Natural killer cell treated with Interleukin-12 subunit alpha and Interleukin-12 subunit beta and Interleukin-15 and Interleukin-18, amount 100 ng/mL, for 72 hours (primary cell): ENCODE measurements at places on chromosomes 12 and 14.
A peak's percentile ranks its signal among the peaks of the same experiment; 100 is the strongest.

DNA sequence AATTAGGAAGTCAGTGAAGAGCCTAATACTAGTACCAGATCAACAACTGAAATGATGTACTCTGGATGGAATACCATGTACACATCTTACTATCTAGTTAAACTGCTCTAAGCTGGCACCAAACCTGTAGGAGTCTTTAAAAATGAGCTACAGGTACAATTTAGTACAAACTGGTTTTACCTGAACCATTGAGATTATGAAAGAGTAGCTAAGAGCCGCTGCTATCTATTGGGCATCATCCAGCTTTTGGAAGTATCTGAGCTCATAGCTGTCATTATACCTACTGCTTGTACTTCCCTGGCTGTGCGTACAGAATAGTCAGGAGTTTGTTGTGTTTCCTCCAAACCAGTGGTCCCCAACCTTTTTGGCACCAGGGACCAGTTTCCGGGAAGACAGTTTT lies 12.4 kb downstream of the TBC1D30 start:
- no peak for DNase-seq

DNA sequence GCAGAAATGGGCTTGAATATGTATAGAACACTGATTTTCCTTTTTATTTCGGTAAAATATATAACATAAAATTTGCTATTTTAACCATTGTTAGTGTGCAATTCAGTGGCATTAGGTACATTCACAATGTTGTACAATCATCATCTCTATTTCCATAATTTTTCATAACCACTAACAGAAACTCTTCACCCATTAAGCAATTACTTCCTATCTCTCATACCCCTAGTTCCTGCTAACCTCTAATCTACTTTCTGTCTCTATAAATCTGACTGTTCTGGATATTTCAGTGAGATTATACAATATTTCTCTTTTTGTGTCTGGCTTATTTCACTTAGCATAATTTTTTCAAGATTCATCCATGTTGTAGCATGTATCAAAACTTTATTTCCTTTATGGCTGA lies 8.9 kb upstream of the RNF212B start:
- no peak for DNase-seq

DNA sequence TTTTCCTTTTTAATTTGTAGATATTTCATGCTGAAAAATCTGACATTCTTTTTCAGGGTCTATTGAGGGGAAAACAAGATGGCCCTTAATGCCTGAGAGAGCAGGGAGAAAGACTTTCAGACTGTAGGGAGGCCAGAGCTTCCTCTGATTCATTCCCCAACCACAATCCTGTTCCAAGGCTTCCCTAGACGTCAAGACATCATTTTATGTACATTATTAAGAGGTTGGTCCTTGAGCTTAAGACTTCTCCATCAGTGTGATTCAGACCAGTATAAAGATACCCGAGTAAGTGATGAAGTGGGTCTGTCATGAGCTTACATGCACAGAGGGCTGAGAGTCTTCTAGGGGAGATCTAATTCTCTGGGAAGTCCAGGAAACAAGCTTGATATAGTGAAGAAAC lies 57.3 kb downstream of the AVPR1A start:
- no peak for DNase-seq

DNA sequence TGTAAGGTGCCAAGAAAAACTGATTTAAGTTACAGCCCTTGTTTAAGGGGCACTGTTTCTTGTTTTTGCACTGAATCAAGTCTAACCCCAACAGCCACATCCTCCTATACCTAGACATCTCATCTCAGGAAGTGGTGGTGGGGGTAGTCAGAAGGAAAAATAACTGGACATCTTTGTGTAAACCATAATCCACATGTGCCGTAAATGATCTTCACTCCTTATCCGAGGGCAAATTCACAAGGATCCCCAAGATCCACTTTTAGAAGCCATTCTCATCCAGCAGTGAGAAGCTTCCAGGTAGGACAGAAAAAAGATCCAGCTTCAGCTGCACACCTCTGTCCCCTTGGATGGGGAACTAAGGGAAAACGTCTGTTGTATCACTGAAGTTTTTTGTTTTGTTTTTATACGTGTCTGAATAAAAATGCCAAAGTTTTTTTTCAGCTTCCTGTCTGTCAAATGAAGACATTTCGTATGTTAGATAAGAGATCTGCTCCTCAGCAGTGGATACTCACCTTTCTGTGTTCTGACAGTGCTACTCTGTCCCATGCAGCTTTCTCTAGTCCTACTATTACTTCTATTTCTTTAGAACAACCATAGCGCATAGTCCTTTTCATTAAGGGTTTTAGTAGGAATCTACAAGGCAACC lies 1.2 kb upstream of the PA2G4 start:
- DNase-seq = peak; percentile 61

DNA sequence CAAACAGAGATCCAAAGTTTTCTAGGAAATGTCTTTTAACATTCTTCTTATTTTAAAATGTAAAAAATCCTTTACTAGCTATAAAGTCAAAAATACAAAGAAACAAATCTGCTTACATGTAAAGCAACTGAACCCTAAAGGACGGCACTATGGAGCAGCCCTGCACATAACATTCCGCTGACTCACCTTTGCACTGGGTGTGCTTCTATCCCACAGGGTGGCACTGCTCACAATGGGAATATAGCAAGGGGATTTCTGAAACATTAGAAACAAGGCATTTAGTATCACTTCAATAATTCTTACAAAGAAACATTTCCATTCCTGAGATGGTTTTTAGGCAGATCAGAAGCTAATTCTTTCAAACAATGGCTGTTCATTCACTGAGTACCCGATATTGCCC lies 94.3 kb downstream of the C12orf42 start:
- DNase-seq = no peak

- no peak for DNase-seq
Measured at GRCh38 chr12:24928131-24928530, 20.8 kb downstream of the BCAT1 start.

- DNase-seq = no peak
Measured at GRCh38 chr12:132384916-132385774, 55.8 kb upstream of the GALNT9 start.

DNA sequence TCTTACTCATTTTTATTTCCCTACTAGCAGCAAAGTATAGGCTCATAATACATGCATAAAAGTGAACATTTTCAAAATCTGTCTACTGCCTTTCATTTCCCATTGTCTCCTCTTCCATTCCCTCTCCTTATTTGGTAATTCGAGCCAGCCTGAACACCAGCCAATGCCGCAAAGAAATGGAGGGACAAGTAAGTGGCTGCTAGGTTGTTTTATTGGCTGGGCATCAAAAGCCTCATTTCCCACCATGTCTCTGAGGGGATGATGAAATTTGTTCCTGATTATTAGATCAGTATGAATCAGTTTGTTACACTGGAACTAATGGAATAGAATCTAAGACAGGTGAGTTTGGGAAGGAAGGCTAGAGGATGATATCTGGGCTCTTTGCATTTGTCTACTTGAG lies 143.5 kb downstream of the KCNA5 start:
- no peak for DNase-seq

- no peak for DNase-seq
Measured at GRCh38 chr12:41123871-41124270, 64.2 kb upstream of the PDZRN4 start.

DNA sequence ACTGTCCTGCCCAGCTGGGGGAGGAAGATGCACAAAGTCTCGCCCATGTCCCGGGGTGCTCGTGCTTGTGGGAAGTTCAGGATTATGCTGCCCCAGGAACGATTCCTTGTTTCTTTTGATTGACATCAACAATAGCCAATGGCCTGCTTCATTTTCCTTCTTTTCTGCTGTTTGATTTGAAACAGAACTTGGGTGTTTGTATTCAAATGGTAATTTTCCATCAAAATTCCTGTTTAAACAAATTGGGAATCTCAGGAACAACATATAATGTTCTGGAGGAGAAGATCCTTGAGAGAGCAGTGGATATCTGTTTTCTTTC lies 97.4 kb downstream of the ADGRD1 start:
- no peak for DNase-seq

DNA sequence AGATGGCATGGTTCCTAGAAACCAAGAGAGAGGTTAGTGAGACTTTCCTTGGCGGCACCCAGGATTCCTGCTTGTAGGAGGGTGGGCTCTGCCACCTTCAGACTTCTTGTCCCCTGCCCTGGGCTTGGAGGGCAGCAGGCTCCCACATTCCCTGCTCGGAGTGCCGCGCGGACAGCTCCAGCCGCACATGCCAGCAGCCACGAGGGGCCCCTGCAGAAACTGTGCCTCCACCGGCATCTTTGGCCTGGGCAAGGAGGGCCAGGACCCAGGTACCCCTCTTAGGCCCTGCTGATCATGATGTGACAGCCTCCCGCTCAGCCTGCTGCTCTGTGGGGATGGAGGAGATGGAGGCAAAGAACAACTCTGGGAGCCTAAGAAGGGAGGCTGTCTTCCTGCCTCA lies 62.3 kb downstream of the PRIMA1 start:
- no peak for DNase-seq

DNA sequence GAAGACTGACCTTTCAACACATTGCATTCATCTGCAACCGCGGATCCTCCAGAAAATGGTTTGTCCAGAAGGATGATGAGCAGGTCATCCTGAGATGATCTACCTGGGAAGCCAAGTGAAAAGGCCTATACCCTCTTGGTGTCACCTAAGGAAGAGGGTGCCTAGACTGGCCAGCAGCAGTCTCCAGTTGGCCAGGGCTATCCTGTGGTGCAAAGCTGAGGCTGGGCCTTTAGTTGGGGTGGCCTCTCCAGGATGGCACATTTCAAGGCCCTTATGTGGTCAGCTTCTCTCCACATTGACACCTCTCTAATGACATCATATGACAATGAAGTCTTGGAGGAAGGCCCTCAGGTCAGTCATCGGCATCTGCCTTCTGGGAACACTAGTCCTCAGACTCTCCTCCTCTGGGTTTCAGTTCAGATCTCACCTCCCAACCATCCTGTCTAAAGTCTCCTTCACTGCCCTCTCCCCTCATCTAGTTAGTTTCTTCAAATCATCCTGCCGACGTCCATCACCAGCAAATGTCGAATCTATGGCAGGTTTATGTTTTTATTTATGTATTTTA lies 3.3 kb upstream of the SLC22A17 start:
- DNase-seq = peak; percentile 5

DNA sequence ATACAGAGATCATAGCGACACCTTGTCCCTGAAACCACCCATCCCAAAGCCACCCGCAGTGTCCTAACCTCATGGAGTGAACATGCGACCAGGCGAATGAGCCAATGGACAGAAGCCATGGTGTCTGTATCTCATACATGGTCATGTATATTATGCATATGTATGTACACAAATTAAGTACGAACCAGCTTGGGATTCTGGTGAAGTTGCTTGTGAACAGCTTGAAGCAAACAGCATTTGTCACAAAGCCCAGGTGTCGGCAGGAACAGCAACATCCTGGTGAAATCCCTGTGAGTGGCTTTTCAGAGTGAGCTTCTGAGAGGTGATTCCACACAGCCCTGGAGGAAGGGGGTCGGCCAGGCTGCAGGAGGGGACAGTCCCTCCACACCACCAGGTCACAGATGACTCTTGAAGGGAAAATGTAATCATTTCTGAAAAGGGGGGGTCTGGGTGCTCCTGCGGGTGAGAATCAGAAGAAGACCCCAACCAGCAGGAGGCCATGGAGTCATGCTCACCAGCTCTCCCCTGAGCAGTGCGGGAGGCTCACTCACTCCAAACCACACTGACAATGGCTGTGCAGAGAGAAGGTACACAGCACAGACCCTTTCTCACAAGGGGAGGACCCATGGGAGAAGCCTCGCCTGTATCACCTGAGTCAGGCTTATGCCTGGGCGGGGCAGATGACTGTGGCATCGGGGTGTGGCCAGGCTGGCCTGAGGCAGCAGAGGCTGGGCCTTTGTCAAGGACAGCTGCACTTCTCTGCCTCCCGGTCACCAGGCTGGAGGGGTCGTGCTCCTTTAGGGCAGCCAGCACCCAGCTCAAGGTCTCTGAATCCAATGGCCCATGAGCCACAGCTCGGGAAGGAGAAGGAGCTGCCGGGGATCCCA lies 14.3 kb downstream of the CHGA start:
- DNase-seq = no peak

DNA sequence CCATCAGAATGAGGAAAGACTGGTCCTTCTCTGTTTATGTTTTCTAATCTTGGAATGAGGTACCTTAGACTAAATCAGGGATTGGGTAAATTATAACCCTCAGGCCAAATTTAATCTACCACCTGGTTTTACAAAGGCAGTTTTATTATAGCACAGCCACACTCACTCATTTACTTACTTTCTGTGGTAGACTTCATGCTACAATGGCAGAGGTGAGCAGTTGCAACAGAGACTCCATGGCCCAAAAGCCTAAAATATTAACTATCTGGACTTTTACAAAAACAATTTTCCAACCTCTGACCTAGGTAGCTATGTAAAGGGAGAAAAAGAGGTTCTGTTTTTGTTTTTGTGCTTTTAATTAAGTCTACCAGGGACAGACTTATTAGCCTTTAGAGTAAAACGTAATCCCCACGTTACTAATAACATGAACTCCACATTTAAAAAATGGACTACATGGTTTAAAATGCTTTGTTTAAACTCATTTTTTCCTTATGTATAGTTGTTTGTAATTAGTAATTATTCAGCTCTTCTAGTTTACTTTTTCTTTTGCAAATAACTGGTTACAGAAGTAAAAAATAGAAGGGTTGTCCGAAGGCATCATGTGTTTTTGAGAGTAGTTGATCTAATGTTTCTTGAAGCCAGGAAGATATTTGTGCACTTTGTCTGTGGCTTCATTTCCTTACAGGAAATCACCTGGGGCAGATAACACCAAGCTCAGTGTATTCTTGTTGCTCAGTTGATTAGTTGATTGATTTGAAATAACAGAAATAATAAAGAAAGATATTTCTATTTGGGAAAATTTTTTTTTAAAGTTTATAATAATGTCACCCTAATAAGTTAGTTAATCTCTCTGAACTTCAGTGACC lies 57.6 kb upstream of the ATP2B1 start:
- DNase-seq = no peak

DNA sequence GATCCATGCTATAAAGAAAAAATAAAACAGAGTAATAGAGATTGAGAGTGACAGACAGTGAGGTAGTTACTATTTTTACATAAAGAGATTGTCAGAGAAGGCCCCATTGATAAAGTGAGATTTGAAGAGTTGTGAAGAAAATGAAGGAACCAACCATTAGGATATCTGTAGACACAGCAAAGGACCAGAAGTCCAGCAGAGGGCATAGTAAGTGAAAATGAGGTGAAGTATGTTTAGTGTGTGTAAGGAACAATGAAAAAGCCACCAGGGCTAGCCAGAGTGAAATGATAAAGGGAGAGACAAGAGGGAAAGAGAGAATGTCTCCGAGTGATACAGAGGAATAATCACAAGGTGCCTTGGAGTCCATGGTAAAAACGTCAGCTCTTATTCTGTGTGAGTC lies 411.0 kb downstream of the NELL2 start:
- DNase-seq = no peak

DNA sequence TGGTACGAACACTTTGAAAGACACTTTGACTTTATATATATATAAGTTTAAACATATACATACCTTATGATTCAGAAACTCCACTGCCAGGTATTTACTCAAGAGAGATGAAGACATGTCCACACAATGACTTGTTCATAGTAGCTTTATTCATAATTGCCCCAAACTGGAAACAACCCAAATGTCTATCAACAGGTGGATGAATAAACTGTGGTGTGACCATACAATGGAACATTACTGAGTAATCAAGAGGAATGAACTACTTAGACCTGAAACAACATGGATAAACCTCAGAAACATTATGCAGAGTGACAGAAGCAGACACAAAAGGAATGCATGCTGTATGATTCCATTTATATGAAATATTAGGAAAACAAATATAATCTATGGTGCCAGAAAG lies 71.1 kb downstream of the PPP1R36 start:
- no peak for DNase-seq

- no peak for DNase-seq
Measured at GRCh38 chr12:104204690-104205480, 10.7 kb upstream of the TXNRD1 start.

GRCh38 chr14:68027276-68027675 lies 207.7 kb downstream of the RAD51B start:
- DNase-seq = no peak
